Stromal cell of bone marrow (primary cell): ENCODE measurements at places on chromosomes 7 and 10.
A peak's percentile ranks its signal among the peaks of the same experiment; 100 is the strongest.

DNA sequence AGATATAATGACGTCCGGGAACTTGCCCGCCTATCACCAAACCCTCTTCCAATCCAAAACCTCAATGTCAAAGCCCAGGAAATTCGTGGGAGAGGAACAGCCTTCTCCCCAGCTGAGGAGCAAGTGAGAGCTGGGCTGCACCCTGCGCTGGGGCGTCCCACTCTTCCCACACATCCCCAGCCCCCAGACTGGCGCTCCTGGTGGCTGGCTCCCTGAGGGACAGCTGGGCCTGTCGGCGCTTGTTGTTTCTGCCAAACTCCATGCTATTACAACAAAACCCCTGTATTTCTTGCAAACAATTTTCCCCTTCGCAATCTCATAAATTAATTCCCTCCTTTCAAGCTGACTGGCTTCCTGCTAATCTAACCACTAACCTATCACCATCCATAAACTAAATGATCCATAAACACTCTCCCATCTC lies 53.0 kb downstream of the GRID1 start:
- no peak for DNase-seq

GRCh38 chr7:99312316-99313203 lies 13.1 kb upstream of the ARPC1A start:
- DNase-seq = peak; percentile 43

DNA sequence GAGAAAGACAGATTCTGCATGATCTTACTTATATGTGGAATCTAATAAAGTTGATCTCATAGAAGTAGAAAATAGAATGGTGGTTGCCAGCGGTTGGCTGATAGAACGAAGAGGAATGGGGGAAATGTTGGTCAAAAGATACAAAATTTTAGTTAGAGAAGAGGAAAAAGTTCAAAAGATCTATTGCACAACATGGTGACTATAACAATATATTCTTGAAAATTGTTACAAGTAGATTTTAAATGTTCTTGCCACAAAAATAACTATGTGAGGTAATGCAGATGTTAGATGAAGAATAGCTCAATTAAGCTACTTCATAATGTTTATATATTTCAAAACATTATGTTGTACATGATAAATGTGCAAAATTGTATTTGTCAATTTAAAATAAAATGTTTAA lies 112.3 kb upstream of the SMIM30 start:
- DNase-seq = no peak

- peak; percentile 39 for DNase-seq
Measured at GRCh38 chr7:27248911-27249723, 6.5 kb downstream of the EVX1 start.

DNA sequence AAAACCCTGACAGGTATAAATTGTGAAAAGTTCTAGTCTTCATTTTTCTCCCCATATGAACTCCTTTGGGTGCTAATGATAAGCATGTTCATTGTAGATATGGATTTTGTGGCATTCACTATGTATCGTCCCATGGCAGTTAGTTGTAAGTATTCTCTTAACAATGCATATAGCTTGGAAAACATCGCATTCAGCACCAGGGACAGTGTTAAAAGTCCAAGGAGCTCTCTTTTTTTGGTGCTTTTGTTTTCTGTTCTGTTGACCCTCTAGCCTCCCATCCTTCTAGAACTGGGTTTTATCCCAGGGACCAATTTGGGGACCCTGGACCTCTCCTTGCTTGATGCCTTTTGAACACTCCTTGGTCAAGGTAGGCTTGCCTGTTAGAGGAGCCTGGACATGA lies 37.7 kb downstream of the INSYN2A start:
- DNase-seq = no peak

- no peak for DNase-seq
Measured at GRCh38 chr10:86523348-86523747, 1.8 kb upstream of the WAPL start.

GRCh38 chr7:139059905-139060304 lies 24.1 kb upstream of the ZC3HAV1L start:
- DNase-seq = no peak

DNA sequence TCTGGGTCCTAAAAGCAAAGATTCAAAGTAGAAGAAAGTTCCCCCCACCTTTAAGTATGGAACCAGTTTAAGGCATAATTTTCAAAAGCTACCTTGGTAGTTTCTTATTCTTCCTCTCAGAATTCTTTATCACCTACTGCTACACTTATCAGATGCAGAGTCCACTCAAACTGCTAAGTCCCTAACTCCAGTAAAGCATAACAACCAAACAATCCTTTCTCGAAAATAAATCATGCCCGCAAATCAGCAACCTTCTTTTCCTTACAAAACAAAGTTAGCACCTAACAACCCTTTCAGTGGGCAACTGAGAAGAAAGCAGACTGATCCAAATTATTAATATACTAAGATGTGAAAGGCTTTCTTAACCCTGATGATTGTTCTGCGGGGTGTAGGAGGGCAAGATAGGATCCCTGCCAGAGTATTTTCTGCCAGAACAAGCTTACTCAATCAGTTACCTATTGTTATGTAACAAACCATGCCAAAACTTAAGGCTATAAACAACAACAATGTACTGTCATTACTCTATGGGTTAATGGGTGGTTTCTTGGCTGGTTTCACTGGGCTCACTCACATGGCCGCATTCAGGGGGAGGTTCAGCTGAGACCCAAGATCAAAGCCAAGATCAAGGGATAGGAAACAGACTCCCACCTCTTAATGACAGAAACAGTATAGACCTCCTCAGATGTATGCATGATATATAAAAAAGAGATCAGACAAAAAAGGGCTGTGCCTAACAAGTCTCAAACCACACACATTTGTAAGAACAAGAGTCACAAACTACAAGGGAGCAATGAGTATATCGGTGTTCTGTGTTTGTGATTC lies 42.0 kb downstream of the CCDC6 start:
- DNase-seq = no peak

DNA sequence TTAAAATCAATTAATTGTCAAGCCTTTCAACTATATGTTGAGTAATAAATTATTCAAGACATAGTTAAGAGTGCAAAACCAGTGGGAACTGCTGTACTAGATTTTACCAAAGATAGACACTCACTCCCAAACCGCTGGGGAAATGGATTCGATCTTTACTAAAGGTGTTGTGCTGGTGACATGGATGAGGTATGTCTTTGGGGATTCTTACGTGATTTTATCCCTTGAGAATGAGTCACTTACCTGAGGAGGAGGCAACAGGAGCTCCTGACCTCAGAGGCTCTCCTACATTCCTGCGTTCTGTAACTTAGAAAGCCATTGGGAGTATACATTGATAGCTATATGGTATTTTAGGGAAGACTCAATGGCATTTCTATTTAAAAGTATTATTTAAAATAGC lies 165.5 kb downstream of the PKD1L1 start:
- no peak for DNase-seq

DNA sequence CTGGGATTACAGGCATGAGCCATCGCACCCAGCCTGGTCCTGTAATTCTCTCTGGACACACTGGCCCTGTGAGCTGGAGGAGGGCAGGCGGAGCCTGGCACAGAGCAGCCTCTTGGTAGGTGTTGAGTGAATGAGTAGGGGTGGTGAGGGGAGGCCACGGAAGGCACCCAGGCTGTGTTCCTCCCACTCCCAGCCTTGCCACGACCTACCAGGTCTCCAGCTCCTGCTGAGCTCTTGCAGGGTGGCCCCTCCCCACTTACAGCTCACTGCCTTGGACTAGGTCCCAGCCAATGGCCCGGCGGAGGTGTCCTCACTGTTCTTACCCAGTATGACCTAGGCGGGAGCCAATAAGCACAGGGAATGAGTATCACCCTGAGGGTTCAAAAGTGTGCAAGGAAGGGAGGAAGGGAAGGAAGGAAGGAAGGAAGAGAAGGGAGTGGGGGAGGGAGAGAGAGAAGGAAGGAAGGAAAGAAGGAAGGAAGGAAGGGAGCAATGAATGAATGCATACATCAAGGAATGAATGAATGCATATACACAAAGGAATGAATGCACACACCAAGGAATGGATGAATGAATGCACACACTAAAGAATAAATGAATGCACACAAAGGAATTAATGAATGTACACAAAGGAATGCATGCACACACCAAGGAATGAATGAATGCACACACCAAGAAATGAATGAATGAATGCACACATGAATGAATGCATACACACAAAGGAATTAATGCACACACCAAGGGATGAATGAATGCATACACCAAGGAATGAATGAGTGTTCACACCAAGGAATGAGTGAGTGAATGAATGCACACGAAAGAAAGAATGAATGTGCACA lies 45.5 kb downstream of the GTF2IRD1 start:
- DNase-seq = no peak

DNA sequence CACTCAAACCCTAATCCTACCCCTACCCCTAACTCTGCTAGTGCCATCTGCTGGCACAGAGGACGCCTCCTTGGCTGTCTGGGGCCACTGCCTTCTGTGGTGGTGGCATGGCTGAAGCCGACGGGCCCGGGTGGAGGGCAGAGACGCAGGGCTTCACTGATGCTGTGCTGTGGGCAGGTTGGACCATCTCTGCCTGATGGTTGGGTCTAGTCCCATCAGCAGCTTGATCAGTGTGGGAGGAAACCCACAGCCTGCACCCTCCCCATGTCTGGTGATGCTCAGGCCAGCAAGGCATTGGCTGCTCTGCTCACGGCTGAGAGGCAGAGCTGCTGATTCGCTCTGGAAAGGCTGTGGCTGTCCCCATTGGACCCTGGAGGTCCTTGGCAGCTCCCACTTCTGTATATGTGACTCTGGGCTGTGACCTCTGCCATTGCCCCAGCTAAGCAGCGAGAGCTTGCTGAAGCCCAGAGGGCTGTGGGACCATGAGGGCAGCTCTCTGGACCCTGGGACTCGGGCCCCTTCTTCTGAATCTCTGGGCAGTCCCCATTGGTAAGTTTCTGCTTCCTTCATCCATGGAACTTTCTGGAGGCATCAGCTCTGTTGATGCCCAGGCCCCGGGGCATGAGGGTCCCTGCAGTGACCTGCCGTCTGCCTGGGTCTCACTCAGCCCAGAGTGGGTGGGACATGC lies at the start of gene SCART1:
TSS of gene SCART1 (plus strand) at position 430 of the 688 bp plus-strand sequence. CDS start at position 483, 53 bp downstream.
- DNase-seq = no peak

DNA sequence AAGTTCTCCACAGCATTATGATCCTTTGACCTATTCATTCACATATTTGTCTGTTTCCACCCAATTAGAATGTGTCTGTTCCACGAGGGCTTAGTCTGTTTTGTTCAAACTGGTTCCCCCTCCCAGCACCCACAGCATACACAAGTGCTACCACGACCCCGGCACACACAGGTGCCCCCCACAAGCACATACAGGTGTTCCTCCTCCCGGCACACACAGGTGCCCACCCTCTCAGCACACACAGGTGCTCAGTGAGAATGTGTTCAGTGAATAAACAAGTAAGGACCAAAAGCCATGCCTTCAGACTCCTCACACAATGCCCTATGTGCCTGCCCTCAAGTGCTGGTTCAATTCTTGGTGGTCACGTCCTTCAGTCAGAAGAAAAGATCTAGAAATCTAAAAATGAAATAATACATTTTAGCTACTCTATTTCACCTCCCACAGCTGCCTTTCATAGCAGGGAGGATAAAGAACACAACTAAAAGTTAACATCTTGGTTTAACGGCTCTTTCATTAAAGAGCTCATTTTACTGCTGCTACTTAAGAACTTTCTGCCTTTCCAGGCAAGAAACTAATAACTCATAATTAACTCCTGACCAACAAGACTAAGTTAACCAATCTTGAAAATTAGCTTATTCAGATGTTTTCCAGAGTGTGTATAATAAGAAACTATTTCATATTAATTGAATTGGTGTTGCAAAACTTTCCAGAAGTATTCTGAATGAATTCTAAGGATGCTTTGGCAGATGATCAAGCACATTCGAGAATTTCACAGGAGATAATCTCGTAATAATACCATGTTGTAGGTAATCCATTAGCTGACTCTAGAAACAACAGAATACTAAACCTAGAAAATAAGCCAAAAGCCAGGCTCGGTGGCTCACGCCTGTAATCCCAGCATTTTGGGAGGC lies 2.3 kb downstream of the DNMBP start:
- DNase-seq = no peak
